Liver (tissue), 10 donors: ENCODE measurements at places on chromosomes 2 and 18.
A peak's percentile ranks its signal among the peaks of the same experiment; 100 is the strongest.

DNA sequence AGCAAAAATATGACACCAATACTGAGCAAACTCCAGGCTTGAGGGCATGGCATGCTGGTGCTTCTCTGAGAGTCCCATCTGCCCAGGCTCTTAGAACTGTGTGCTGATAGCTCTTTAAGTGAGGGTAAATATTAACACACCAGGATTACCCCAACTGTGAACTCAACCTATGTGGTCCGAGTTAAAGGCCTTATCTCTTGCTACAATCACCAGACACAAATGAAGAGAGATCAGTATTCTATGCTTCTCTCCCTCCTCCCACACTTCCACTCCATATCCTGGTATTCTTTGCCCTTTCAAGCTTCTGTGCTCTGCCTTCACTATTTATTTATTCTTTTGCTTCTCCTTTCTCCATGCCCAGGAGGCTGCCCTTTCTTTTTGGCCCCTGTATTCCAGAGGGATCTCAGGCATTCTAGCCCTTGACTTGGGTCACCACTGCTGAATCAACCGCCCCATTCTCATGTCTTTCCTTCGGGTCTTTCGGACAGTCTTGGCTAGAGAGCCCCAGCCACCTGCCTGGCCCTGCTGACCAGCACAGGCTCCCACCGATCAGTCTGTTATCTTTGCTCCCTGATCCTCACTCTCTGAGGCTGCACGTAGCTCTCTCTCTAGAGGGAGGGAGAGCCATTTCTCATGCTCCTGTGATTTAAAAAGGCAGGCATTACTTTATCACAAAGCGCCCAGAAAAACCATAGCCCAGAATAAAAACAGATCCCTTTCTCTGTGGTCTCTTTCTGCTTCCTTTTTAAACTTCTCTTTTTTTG is 17.2 kb upstream of the HK2 start:
- no peak for DNase-seq

DNA sequence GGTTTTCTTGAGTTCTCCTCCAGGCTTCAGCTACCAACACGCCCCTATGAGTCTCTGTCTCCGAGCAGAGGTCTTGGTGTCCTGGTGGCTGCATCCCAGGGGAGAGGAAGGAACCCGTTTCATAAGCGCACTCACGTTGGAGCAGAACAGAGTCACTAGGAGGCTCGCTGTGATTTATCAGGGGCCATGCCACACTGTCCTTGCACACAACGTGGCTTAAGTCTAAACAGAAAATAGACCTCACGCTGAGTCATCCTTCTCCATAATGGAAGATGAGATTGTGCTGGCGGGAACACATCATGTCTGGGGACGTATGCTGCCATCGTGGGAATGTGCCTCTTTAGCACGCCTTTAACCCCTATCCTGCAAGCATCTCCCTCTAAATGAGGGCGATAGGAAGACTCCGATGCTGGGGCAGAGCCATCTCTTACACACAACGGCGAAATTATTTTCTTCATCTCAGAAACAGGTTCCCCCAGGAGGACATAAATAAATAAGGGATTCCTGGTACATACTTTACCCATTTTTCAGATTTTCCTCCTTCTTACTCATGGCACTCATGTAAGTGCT is 211.4 kb downstream of the KLHL29 start:
- no peak for DNase-seq

GRCh38 chr18:13890761-13891361 is 24.5 kb downstream of the MC2R start:
- DNase-seq, result no peak

DNA sequence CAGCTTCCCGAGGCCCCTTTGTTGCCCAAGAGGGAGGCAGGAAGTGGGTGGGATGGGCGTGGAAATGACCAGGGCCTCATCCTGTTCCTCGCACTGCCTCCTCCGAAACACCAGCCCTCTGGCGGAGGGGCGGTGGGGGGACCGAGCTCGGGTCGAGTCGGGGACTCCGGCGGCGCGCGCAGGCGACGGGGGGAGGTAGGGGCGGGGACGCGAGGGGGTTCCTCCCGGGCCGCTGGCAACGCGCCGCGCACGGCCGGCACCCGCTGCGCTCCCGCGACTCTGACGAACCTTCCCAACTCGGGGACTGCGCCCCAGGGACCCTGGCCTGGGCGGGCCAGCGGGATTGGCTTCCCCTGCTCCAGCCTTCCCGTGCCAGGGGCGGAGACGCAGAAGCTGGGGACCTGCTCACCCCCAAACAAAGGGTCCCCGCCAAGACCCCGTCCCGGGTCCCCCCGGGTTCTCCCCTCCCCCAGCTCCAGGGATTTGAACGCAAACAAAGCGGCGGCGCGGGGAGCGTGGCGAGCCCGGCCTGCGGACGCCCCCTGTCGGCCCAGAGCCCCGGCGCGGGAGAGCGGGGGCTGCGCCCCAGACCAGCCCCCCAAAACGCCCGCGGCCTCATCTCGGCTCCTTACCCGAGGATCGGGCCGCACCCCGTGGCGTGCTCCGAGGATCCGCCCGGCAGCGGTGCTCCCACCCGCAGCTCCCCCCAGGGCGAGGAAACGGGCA is 1.2 kb downstream of the SEMA4C start:
- peak; percentile 79 for DNase-seq

DNA sequence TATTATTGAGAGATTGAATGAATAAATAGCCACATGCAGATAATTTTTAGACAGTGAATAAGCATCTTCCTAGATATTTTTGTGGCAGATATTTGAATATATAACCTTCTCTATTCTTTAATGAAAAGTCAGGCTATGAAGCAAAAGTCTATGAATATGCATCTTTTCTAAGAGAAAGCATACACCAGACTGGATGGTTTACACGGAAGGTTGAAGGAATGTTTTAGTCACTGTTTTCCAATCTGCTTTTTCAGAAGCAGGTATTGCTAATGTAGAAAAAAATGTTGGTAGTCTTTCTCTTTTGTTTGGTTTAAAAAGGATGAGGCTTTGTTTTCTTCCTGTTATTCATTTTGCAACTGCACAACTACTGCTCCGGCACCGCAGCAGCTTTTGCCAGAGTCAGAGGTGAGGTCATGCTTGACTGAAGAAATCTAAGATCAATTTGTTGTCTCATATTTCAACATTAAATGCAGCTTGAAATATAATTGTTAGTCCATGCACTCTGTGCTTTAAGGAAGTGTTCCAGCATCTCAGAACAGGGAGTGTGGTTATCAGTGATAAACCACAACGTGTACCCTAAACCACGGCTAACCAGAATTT is 1540.8 kb upstream of the PIK3C3 start:
- DNase-seq, result no peak

DNA sequence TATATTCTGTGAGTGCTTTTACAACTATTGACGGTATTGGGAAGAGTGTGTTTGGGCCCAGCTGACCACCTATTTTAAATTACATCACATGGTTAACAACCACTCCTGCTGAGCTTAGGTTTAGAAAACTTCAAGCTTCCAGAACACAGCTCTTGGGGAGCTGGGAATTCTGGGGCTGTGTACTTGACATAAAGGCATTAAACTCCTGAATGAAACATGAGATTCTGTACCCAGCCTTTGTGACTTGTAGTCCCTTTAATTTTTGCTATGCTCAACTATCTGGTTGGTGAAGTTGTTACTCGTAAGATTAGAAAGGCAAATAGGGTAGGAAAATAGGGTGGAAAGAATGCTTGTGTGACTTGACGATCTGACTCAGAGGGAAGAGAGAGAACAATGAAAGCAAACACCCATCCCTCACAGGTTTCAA is 66.9 kb downstream of the LTBP1 start:
- DNase-seq, result peak; percentile 9

GRCh38 chr2:38613126-38613848 is 10.6 kb upstream of the HNRNPLL start:
- DNase-seq, result no peak

- no peak for DNase-seq
These were observed 50.5 kb upstream of the ITPRID2 start for GRCh38 chr2:181841079-181841478.

DNA sequence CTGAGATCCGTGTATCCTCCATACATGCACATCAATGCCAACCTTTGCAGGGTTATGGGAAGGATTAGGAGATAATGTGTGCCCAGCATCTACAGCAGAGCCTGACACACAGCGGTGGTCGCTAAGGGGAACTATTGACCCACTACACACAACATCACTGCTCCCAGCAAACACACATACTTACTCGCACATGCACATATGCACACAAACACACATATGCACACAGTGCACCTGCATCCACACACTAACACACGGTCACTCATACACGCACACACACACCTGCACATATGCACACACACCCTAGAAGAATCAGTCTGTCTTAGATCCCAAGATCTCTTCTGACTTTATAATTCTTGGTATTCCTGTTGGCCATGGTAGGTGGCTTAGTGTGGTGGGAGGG is 118.3 kb downstream of the GYPC start:
- DNase-seq, result no peak

GRCh38 chr2:177148477-177149154 is 64.0 kb upstream of the HNRNPA3 start:
- peak; percentile 72 for DNase-seq

DNA sequence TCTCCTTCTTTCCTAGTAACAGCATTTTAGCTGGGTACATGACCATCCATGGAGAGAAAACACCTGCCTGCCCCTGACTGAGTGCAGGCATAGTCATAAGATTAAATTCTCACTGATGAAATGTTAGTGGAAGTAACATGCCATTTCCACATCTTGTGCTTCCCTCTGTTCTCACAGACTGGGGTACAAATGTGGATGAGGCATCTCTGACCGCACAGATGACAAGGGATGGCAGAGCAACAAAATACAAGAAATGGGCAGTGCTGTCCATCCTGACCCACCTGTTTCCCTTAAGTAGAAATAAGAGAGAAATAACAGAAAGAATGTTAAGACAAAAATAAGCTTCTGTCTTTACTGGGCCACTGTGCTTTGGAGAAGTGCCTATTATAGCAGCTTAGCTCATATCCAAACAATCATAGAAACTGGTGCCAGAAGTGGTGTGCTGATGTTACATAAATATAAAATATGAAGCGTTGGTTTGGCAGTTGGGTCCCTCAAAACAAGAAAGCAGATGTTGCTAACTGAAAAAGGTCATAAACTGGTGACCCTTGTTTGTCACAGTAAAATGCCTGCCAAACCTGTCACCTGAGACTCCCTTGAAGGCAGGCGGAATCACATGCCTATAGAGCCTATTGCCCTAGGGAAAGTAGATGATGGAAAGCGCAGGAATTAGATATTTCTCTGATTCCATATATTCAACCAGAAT is 72.4 kb upstream of the CCDC150 start:
- no peak for DNase-seq

DNA sequence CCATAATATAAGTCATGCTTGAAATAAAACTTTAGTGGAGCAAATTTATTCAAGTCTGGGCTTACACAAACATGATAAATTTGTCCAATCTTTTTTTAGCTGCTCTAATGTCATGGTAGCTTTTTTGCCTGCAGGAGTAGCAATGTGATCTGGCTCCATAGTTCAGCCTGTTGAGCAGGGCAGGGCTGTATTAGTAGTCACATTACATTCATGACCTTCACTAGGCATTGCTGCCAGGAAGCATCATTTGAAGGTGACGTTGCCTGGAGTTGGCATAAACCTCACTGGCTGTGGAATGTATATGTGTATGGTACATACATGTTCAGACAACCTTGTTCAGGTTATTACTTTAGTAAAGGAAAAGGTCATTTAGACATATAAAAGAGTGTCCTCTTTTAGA is 76.6 kb downstream of the CCDC85A start:
- DNase-seq, result no peak

DNA sequence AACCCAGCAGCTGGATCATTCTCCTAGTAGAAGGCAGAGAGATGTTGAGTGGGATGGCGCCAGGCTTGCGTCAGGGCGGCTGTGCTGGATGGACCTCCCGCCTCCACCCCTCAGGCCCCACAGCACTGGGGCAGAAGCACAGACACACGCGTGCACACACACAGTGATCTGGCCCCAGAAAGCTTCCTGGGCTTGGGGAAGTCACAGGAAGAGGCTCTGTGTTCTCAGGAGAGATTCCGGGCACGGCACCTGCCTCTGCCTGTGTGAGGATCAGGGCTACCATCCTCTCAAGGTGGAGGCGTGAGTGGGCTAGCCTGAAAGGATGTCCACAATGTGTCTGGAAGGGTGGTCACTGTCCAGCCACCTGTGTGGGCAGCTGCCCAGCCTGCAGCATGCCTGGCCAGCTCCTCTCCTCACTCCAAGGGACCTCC is 229.8 kb upstream of the HS6ST1 start:
- no peak for DNase-seq

- DNase-seq, result peak; percentile 57
These were observed at the start of gene DUSP2 for GRCh38 chr2:96145036-96145847. Gene DUSP2 (minus strand): TSS chr2:96145440. CDS start chr2:96145354, 86 bp downstream.

DNA sequence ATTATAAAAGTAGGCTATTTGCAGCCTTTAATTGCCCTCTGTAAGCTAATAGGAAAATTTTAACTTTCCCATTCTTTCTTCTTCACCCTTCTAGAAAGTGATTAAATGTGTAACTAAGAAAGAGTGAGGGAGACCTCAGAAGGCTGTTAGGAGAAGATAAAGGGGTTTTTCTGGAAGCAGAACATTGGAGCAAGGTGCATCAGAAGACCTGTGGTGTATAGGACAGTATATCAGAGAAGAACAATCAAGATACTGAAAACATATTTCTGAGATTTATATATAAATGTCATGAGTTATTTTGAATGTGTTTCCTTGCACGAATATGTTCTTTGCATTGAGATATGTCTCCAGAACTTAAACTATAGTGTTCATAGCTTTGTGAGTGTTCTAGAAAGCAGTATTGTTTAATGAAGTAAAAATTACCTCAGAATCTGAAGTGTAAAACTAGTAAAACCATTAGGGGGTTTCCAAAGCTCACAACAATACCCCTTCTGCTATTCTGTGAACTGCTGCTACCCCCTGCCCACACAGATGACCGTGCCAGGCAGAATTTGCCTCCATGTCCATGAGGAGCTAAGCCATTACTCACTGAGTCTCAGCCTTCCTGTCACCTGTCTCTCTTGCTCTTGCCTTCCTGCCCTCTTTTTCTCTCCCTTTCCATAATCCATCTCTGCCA is 537.9 kb downstream of the EPHA4 start:
- DNase-seq, result no peak

DNA sequence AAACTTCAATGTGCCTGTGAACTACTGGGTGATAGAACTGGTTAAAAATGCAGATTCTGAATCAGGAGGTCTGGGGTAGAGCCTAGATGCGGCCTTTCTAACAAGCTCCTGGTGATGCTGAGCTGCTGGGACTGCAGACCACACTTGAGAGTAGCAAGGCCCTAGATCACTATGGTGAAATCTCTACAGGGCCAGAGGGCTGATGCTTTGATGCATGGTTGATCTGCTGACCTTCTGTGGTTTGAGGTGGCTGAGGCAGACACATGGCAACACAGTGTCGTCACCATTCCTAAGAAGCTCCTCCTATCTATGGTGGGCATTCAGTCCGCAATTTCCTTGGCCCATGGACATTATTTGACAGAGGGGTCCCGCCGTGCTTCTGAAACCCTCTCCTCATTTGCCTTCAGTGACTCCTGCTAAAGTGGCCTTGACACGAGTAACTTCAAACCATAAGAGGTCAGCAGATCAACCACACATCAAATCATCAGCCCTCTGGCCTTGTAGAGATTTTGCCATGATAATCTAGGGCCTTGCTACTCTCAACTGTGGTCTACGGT is 19.8 kb downstream of the CCDC68 start:
- no peak for DNase-seq

- no peak for DNase-seq
These were observed 51.2 kb upstream of the NOSTRIN start for GRCh38 chr2:168751104-168751740.
